ENCODE measurements at places on chromosomes 7 and 10.

GRCh38 chr10:56662765-56663447 lies 301.8 kb upstream of the ZWINT start:
- DNase-seq: no peak

DNA sequence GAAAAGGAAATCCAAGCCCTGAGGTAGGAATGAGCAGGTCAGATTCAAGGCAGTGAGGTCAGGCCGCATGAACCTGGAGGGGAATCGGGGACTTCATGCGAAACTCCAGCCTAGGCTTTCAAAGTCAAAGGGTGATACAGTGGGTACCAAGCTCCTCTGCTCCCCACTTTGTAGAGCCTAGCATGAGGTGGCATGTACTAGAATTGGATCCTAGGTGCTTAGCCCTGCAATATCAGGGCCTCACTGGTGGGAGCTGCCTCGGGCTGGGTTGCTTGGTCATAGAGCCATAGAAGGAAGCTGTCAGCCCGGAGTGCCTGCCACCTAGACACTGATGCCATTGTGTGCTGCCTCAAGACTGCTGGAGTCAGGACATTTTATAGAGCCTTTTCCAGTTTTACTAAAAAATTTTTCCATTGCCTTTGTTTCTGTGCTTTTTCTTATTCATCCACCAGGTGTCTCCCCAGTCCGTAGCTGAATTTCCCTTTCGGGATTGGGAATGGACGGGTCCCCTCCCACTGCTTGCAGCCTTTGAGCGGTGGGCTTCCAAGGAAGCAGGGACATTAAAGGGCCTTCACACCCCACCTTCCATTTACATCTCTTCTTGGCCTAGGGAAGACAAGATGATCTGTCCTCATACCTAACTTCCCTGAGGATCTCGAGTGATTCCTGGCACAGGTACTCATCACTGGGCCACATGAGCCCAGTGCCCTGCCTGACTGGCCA lies 5.5 kb upstream of the LZTS2 start:
- no peak for DNase-seq

DNA sequence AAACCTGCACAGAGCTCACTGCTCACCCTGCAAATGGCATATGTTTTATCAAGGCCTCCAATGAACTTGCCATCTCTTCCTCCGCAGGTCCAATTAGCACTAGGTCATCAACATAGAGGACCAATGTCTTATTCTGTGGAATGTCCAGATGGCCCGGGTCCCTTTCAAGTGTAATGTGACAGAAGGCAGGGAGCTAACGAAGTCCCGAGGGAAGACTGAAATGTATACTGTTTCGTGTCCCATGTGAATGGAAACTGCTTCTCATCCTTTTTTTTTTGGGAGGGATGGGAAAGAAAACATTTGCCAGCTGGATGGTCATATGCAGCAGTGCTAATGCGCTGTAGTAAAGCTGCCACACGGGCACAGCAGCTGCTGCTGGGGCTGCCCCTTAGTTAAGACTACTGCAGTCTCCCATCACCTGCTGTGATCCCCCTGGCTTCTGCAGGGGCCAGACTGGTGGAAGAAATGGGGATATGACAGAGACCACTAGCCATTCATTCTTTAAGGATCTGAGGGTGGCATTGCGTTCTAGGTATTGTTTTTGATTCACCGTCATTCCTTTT lies 61.7 kb upstream of the CCNY start:
- DNase-seq: no peak

- no peak for DNase-seq
Measured at GRCh38 chr7:82803411-82803810, 359.3 kb downstream of the PCLO start.

GRCh38 chr7:91286432-91286831 lies 22.2 kb downstream of the FZD1 start:
- DNase-seq: no peak

- DNase-seq: no peak
Measured at GRCh38 chr10:969473-970150, 18.6 kb upstream of the GTPBP4 start.

DNA sequence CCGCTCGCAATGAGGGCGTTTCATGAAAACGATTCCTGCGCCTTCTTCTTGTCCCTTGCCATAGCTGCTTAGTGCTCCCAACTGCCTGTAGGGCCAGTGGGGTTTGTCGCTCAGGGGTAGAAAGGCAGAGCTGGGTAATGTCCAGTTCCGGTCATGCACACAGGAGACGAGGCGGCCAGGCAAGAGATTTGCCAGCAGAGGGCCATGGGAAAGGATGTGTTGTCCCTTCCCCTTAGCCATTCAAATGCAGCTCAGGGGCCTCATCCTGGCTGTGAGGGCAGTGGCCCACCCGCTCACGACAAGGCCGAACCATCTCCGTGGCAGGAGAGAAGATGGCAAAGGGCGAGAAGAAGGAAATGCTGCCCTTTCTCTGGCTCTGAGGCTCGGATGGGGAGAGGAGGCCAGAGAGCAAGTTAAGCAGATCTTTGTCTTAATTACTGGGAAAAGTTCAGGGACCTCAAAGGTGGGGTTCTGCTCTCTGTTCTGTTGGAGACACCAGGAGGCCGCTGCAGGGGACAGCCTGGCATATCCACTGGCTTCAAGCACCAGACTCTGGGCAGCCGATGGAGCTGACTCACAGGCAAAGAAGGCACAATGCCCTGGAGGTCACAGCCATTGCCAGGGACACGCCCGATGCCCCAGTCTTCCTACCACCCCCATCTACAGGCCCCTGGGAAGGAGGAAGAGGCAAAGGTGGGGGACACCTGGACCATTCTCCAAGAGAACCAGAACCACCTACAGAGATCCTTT lies 534.8 kb upstream of the MGMT start:
- DNase-seq: no peak

- no peak for DNase-seq
Measured at GRCh38 chr10:34089253-34089652, 725.8 kb downstream of the PARD3 start.

- DNase-seq: no peak
Measured at GRCh38 chr7:22688084-22688483, 38.9 kb upstream of the IL6 start.

DNA sequence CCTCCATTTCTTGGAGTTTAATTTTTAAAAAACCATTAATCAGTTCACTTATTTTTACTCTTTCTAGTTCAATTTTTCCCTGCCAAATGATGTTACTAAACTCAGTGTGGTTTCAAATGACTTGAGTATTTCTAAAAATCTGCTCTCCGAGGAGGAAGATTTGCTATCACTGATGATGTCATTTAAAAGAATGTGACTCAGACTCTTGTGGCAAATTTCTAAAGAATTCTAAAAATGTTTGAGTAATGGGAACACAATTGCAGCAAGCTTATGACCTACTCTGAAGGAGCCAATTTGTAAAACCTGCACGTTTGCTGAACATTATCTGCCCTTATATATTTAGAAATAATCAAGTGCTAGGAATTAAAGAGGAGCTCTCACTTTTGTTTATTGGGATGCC lies 88.6 kb downstream of the SPAG6 start:
- DNase-seq: no peak

DNA sequence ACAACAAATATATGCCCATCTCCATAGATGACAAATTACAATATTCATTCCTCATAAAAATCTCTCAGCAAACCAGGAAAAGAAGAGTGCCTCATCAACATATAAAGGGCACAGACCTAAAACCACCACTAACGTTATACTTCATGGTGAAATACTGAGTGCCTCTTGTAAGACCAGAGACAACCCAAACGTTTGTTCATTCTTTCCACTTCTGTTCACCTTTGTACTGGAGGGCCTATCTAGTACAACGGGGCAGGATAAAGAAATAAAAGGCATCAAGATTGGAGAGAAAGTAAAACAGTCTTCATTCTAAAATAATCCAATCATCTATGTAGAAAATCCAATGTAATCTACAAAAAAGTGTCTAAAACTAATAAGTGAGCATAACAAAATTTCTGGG lies 79.1 kb downstream of the LARP4B start:
- no peak for DNase-seq

DNA sequence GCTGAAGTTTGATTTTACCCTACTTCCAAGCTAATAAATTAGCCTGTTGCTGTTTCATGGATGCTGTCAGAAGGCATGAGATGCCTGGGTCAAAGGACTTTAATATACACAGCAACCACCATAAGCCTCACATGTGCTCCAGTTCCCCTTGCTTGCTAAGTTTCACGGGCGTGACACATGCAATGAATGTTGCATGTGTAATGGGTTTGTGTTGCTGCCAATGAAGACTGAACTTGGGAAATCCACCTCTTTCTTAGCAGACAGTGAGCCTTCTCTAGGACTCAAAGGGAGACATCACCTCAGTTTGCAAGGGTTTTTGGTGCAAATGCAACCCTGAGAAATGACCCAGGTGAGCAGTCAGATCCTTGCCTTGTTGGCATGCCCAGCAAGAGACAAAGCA lies 505.5 kb upstream of the PODXL start:
- no peak for DNase-seq

- DNase-seq: no peak
Measured at GRCh38 chr7:16055263-16055976, 365.9 kb downstream of the CRPPA start.

DNA sequence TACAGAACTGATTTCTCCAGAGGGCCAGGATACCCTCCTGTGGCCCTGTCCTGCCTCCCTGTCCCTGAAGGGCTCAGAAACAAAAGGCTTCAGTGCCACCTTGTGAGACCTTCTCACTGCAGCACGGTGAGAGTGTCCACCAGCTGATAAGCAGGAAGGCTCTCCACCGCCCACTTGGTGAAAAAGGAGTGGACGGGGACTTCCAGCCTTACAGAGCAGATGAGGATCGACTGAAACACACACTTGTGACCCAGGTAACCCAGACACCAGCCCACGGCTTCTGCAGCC lies 330.1 kb downstream of the GRID1 start:
- no peak for DNase-seq

GRCh38 chr10:62980687-62981086 lies 152.4 kb upstream of the NRBF2 start:
- no peak for DNase-seq

DNA sequence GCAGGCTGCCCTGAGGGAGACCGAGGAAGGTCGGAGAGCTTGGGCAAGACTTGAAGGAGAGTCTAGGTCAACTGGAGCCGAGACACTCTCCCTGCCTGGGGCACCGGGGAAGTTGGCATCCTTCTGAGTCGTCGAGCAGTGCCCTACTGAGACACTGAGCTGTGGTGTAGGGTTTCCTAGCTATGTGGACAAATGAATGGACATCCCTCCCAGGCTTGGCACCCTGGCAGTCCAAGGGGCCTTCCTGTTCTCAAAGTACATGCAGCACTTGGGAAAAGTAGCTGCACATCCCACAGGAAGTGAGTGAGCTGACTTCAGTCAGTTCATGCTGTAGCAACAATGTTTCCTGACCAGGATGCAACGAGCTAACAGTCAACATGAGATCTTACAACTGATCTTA lies 57.2 kb upstream of the INPP5A start:
- no peak for DNase-seq

DNA sequence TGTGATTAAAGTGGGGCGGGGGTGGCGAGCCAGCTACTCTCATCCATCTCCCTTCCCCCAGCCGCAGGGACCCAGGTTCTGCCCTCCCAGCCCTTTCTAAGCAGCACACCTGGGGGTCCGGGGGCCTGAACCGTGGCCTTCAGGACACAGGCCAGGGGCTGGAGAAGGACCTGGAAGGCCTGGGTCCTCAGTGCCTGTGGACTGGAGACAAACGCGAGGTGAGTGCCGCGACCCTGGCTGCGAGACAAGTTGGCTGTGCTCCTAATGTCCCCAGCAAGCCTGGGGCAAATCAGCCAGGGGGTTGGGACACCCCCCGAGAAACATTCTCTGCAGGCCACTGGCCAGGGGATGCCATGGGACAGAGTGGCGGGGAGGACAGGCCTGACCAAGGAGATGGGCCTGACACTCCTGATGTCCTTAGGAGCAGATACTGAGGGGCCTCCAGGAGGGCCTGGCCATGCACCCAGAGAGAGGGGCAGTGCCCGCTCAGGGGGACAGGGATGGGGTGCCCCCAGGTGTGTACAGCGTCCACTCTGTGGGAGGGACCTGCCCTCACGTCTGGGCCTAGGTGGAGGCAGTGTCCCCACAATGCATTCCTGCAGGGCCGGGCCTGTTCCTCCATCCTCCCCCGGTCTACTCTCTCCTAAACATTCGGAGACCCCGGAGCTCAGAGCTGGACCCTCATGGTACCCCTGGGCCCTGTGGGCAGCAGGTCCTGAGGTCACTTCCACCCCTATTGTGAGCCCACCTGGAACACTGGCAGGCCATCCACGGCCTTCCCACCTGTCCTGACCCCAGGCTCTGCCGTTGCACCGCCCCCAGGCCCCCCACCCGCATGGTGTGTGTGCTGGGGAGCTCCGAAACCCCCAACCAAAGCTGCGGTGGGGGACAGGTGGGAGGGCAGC lies 13.1 kb downstream of the BRAT1 start:
- DNase-seq: no peak

DNA sequence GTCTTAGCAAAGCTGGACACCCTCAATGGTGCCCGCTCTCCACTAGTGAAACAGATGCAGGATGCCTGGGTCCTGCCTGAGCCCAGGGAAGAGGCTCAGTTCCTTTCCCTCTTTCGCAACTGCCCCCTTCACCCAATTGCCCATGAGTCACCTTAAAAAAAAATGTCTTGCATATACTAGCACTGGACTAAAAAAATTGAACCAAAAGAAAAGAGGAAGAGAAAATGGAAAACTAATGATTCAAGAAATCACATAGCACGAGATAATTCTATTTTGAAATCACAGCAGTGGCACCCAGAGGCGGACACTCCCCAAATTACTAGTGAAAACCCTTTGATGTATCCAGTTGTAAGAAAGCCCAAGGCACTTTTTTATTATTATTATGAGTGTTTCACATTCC lies 972.5 kb downstream of the LRMDA start:
- DNase-seq: no peak

- peak; percentile 46 for DNase-seq
Measured at GRCh38 chr7:137454246-137454724, 110.8 kb upstream of the PTN start.
